Activated CD4-positive, alpha-beta memory T cell treated with anti-CD3 and anti-CD28 coated beads for 36 hours (primary cell): ENCODE measurements at places on chromosomes 2 and 18. TPM values are rescaled to one million over a fixed set of nuclear protein-coding genes. Genes with fewer than 3 reads are reported as not detected.
A peak's percentile ranks its signal among the peaks of the same experiment; 100 is the strongest.

The GAL3ST2 gene
- total RNA-seq: 0.65 TPM

The SDC1 gene
- total RNA-seq: not detected

The TEKT4 gene
- not detected for total RNA-seq

The C1QL2 gene
- not detected for total RNA-seq

The RAX gene
- total RNA-seq: not detected

The NOSTRIN gene
- total RNA-seq: not detected

The DUSP2 gene
- total RNA-seq: 522 TPM

The SERPINB10 gene
- not detected for total RNA-seq

The TCF23 gene
- not detected for total RNA-seq

The MRO gene
- total RNA-seq: not detected

The C2orf66 gene
- total RNA-seq: not detected

The IL36G gene
- not detected for total RNA-seq

The PARD6G gene
- total RNA-seq: 0.17 TPM

The CTAGE1 gene
- total RNA-seq: not detected

The INPP1 gene
- 16.3 TPM for total RNA-seq

- no peak for DNase-seq
- H3K27ac ChIP-seq: no peak overlapping the region
- H3K36me3 ChIP-seq: no peaks in the 10 kb centered on the region
- peaks cover 45% of the 10 kb centered on the region for H3K4me1 ChIP-seq
Observed at GRCh38 chr2:28628506-28628905, 123.1 kb upstream of the PPP1CB start.

DNA sequence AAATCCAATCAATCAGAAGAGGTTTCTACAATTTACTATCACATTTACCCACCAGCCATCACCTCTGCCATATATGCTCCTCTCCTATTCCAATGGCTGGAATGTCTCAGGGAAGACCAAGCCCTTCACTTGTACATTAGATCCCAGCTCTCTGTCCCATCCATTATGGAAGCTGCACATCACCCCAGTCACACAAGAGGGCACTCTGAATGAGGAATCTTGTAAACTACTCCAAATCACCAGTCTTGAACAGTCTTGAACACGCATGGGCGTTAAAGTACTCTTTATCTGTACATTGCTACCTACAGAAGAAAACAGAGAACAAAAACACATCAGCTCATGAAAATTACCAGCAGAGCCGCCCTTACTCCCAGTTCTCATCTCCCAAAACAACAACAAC is 38.7 kb downstream of the ZC3H8 start:
- peaks cover 4% of the 10 kb centered on the region for H3K4me1 ChIP-seq
- H3K36me3 ChIP-seq: peaks cover 34% of the 10 kb centered on the region
- H3K27ac ChIP-seq: no peak overlapping the region
- no peak for DNase-seq

- H3K27me3 ChIP-seq: peaks cover 5% of the 10 kb centered on the region
- H3K4me1 ChIP-seq: no peaks in the 10 kb centered on the region
- no peaks in the 10 kb centered on the region for H3K36me3 ChIP-seq
- no peak overlapping the region for H3K4me3 ChIP-seq
- DNase-seq: no peak
Observed at GRCh38 chr2:219404291-219404910, 13.8 kb upstream of the DES start.

DNA sequence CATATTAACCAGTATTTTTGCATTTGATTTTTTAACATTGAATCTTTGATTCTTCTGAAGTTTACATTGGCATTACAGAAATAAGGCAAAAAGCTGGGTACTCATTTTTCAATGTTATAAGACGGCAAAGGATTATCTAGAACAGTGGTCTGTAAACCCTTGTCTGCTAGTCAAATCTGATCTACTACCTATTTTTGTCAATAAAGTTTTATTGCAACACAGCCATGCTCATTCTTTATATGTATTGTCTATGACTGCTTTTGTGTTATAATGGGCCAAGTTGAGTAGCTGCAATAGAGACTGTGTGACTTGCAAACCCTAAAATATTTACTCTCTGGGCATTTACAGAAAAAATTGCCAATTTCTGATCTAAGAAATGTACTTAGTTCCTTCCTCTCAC is 181.0 kb downstream of the PDE11A start:
- H3K4me1 ChIP-seq: no peaks in the 10 kb centered on the region
- no peak overlapping the region for H3K4me3 ChIP-seq
- DNase-seq: no peak

GRCh38 chr18:51541230-51541629 is 343.7 kb upstream of the MEX3C start:
- DNase-seq: no peak
- no peaks in the 10 kb centered on the region for H3K4me1 ChIP-seq
- no peaks in the 10 kb centered on the region for H3K36me3 ChIP-seq
- H3K27me3 ChIP-seq: peaks cover 3% of the 10 kb centered on the region

DNA sequence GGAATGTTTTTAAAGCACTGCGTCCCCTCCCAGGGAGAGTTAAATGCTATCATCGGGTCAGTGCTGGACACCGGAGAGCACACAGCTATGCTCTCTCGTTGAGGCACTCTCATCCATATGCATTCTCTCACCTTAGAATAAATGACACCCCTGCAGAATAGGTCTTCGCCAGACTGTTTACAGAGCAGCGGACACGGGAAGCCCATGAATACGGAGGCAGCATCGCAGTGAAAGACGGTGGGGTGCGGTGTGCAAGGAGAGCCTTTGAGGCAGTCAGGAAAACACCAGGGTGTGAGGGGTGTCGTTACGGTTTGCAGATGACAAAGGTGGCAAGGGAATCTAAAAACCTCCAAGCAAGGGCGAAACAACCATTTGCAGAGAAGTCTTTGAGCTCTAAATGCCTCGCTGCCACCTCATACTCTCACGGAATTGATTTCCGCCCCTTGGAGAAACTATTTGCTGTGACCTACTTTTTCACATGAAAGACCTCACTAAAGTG is 169.2 kb upstream of the FHL2 start:
- H3K4me1 ChIP-seq: no peaks in the 10 kb centered on the region
- no peak for DNase-seq
- H3K36me3 ChIP-seq: no peaks in the 10 kb centered on the region
- H3K27me3 ChIP-seq: peaks cover 2% of the 10 kb centered on the region

- no peak for DNase-seq
- peaks cover 3% of the 10 kb centered on the region for H3K36me3 ChIP-seq
- no peak overlapping the region for H3K4me3 ChIP-seq
- no peak overlapping the region for H3K27ac ChIP-seq
Observed at GRCh38 chr2:218806346-218806978, 24.5 kb downstream of the CYP27A1 start.

- no peak for DNase-seq
- H3K4me1 ChIP-seq: no peaks in the 10 kb centered on the region
Observed at GRCh38 chr18:76752400-76752799, 70.0 kb upstream of the ZNF236 start.

- no peak overlapping the region for H3K27ac ChIP-seq
- no peak overlapping the region for H3K4me3 ChIP-seq
- H3K4me1 ChIP-seq: no peaks in the 10 kb centered on the region
- no peak for DNase-seq
- H3K36me3 ChIP-seq: no peaks in the 10 kb centered on the region
Observed at GRCh38 chr2:187138265-187138664, 289.3 kb upstream of the ZSWIM2 start.

DNA sequence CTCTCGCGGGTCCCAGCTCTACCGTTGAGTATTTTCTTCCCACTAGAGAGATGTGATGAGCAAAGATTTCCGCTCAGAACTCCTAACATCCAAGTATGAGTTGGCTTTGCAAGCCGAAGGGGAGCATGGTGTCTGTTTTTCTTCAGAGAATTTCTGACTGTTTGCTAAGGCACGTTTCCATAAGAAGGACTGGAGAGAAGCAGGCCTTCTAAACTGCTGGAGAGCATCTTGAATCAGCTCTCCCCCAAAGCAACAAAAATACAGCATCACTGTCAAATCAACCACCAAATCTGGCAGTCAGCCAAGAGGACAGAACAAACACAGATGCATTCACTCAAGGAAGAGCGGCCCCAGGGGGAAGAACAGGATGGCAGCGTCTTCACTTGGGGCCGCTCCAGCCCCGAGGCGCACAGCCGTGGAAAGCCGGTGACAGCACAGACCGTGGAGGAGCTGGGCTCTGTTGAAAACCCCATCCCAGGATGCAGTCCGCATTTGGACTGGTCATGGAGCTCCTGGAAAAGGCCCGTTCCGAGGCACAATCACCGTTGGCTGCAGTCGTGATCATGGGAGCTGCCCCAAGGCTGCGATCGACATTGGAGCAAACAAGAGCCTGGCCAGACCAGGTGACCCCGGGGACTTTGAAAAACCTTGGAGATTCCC is 101.4 kb downstream of the NFATC1 start:
- H3K4me1 ChIP-seq: peaks cover 9% of the 10 kb centered on the region
- H3K27ac ChIP-seq: no peak overlapping the region
- H3K4me3 ChIP-seq: no peak overlapping the region

DNA sequence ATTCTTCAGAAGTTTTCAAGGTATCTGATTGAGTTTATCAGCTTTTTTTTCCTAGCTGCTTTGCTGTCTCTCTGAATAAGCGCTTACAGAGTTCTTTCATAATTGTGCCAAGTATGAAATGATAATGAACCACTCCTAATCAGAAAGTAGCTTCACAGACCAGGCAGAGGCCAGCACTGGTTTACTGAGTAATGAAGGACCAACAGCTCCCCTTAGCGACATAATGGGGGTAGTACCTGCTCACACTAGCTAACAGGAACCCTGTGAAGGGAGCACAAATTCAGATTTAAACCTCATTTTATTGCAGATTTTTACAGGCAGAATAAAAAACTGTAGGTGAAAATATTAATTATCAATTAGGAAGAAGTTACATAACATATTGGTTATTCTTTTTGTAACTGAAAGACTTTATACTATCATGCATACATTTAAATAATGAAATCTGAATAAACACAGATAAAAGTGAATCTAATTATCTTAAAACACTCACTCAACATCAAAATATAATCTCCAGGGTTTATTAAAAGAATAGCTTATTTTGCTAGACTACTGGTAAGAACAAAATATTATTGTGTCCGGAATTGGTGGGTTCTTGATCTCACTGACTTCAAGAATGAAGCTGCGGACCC is 53.7 kb upstream of the LRRC30 start:
- no peaks in the 10 kb centered on the region for H3K36me3 ChIP-seq
- H3K4me1 ChIP-seq: no peaks in the 10 kb centered on the region
- H3K27ac ChIP-seq: no peak overlapping the region
- no peaks in the 10 kb centered on the region for H3K27me3 ChIP-seq

GRCh38 chr2:130387071-130387400 is 31.2 kb downstream of the PTPN18 start:
- DNase-seq: no peak
- peaks cover 4% of the 10 kb centered on the region for H3K36me3 ChIP-seq
- peaks cover 1% of the 10 kb centered on the region for H3K27me3 ChIP-seq

DNA sequence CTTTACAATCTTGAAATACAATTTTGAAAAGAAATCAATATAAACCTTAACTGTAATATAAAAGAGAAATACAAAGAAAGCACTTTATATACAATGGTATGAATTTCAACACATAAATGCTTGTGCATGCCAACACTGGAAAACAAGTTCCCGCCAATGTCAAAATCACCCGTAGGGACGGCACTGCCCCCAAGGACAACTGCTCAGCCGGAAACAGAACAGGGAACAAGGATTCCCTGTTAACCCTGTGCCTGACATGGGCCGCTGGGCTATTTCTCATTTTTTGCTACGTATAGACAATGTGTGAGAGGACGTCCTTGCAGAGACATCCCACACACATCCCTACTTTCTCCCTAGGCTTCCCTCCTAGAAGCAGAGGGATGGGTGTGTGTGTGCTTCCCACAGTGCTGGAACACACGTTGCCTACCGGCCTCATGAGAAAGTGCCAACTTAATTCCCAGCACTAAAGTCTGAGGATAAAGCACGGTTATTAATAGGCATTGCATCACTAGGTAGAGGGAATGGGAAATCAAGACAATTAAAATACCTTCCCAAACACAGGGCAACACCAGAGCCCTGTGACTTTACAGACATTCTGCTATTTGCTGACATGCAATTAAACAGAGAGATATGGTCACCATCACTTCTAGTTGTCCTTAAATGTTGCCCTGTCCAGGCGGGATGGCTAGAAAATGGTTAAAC is 14.4 kb downstream of the AFG3L2 start:
- no peak for DNase-seq
- H3K27me3 ChIP-seq: no peaks in the 10 kb centered on the region
- H3K4me1 ChIP-seq: peaks cover 3% of the 10 kb centered on the region
- H3K27ac ChIP-seq: no peak overlapping the region
- H3K36me3 ChIP-seq: peaks cover 52% of the 10 kb centered on the region
- no peak overlapping the region for H3K4me3 ChIP-seq

DNA sequence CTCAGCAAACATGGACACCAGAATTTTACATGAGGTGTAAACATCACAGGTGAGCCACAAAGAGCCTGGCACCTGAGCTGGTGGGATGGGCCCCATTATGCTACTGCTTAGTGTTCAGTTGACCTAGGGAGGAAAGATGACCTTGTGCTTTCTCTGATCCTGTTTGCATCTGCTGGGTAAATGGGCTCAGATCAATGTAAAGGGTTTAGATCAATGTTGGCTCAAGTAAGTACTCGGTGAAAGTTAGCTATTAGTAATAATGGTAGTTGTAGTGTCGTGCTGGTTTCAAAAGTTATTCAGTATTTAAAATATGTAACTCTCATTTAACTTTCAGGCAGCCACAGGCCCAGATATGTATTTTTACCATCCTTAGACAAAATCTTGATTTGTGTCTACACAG is 19.8 kb downstream of the ABHD3 start:
- no peak for DNase-seq
- H3K4me3 ChIP-seq: no peak overlapping the region
- peaks cover 28% of the 10 kb centered on the region for H3K4me1 ChIP-seq
- H3K36me3 ChIP-seq: peaks cover 17% of the 10 kb centered on the region

GRCh38 chr18:63443829-63444228 is 21.6 kb upstream of the VPS4B start:
- no peaks in the 10 kb centered on the region for H3K27me3 ChIP-seq
- H3K36me3 ChIP-seq: no peaks in the 10 kb centered on the region
- no peak overlapping the region for H3K4me3 ChIP-seq
- DNase-seq: peak; percentile 15
- H3K4me1 ChIP-seq: no peaks in the 10 kb centered on the region

GRCh38 chr2:222944971-222945740 is 84.3 kb downstream of the ACSL3 start:
- H3K4me3 ChIP-seq: no peak overlapping the region
- peaks cover 7% of the 10 kb centered on the region for H3K36me3 ChIP-seq
- H3K27me3 ChIP-seq: no peaks in the 10 kb centered on the region
- DNase-seq: no peak

DNA sequence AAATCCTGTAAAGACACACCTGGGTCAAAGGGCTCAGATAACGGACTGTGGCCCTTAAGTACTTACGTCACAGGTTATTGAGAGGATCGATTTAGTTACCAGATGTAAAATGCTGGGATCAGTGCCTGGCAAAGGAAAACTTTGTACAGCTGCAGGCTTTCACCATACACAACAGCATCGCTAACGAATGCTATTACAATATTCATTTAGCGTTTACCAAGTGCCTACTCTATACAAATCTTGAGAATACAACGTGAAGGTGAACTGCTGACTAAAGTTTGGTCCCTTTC is 619 bp upstream of the MSH6 start:
- H3K27ac ChIP-seq: peak overlapping the region; percentile 62
- peak overlapping the region; percentile 67 for H3K4me3 ChIP-seq
- DNase-seq: no peak
- H3K36me3 ChIP-seq: peaks cover 15% of the 10 kb centered on the region
- H3K4me1 ChIP-seq: peaks cover 17% of the 10 kb centered on the region

- no peaks in the 10 kb centered on the region for H3K4me1 ChIP-seq
- no peak overlapping the region for H3K27ac ChIP-seq
- no peaks in the 10 kb centered on the region for H3K36me3 ChIP-seq
- DNase-seq: no peak
Observed at GRCh38 chr2:207791579-207792243, 22.0 kb upstream of the FZD5 start.

GRCh38 chr2:233047667-233048066 is 12.5 kb upstream of the INPP5D start:
- no peak overlapping the region for H3K4me3 ChIP-seq
- no peaks in the 10 kb centered on the region for H3K36me3 ChIP-seq
- H3K27ac ChIP-seq: no peak overlapping the region
- no peaks in the 10 kb centered on the region for H3K27me3 ChIP-seq
- DNase-seq: no peak
